Activated T-cell treated with anti-CD3 and anti-CD28 coated beads, Interleukin-2, amount 50 U/mL, for 4 hours (primary cell): ENCODE measurements at places on chromosomes 2 and 18. TPM values are rescaled to one million over a fixed set of nuclear protein-coding genes. Genes with fewer than 3 reads are reported as not detected.

Gene PDK1
- 22.9 TPM for total RNA-seq

DNA sequence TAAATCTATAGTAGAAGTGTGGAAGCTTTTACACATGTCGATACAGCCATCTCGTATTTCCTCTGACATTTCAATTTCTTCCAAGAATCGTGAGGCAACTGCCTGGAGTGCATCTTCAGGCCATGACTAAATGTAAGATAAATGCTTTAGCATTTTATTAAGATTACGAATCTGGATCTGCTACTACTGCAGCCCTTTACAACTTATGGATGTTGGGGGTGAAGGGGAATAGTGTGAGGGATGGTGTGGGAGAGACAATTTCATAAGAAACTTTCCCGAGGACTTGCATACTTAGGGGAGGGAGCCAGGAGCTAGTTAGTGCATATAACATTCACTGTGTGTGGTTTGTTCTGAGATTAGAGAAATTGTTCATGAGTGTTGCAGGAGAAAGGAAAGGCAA, 204.8 kb downstream of the SLC39A10 start:
- DNase-seq = no peak

Gene CNTNAP5
- not detected for total RNA-seq

DNA sequence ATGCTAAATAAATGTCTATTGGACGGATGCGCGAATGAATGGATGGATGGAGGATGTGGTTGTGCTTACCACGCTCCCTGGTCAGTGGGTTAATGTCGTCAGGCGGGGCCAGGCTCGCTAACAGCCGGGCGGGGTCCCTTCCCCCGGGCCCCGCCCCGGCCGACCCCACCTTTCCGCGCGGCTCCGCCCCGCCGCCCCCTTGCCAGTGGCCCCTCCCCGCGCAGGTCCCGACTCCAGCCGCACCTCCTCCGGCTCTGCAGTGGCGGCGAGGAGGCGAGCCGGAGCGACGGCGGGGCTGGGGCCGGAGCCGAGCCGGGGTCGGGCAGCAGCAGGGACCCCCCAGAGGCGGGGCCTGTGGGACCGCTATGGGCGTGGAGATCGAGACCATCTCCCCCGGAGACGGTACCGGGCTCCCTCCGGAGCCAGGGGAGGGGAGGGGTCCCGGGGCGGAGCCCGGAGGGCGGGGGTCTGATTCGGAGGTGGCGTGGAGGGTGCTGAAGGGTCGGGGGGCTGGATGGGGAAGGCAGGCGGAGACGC, at the start of gene FKBP1B:
TSS of gene FKBP1B (plus strand) at position 257 of the 537 bp plus-strand sequence. CDS start at position 366, 109 bp downstream.
- DNase-seq = peak; percentile 29

- DNase-seq = no peak
These were observed 108.7 kb downstream of the TRIM43 start for GRCh38 chr2:95700519-95700918.

Gene POMC
- total RNA-seq = 4.4 TPM

Gene ANKRD23
- total RNA-seq = 2.9 TPM

Gene MDH1B
- 0.29 TPM for total RNA-seq

DNA sequence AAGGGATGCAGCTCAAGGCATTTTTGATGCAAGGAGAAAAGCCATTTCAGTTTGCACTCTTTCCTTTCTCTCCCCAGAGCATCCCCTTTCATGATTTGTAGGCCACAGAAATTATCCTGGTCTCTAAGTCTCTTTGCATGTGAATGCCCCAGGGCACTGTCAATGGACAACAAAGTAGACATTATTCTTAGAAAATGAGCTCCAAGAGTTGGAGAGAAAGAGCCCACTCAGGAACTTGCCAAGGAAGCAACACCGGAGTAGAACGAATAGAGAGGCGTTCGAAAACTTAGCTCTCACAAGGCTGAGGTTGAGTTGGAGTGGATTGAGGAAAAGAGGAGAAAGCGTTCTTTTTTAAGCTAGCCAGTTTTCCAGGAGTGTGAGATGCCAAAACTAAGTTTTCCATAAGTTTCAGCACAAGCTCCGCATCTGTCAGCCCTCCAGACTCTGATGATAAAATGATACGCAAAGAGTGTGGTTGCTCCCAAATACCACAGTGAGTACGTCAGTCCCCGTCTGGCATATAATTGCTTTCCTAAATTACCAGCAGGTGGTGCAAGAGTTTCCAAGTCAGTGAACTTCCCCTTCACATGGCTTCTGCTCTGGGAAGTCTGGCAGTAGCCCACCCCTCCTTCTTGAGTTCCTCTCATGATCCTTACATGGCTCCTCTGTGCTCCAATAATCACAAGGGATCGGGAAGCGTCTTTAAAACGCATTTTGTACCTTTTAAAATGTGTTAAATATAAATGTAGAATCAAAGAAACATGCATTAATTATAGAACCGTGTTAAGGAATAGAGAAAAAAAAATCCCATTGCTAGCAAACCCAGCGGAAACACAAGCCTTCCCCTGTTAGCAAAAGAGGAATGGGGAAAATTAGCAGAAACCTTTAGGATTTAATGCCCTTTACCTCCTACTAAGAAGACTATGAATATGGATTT, 1060.6 kb upstream of the FANCL start:
- DNase-seq = no peak

DNA sequence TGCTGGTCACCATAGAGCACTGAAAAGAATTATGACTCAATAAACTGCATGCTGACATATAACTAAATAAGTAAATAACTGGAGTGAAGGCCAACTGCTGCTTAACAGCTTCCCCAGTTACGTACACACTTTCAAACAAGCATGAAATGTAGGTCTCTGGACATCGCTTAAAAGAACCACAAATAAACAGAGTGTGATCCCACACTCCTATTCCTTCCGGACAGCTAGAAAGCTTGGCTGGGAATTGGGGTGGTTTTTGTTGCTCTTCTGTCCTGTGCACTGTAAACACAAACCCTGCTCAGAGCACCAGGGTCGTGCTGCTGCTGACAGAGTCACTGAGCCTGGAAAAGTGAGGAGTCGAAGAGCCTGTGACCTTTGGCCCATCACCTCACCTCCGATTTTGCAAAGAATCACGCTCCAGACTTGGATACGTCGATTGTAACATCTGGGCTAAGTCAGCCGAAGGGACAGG, 162.7 kb upstream of the NT5C1B start:
- no peak for DNase-seq

DNA sequence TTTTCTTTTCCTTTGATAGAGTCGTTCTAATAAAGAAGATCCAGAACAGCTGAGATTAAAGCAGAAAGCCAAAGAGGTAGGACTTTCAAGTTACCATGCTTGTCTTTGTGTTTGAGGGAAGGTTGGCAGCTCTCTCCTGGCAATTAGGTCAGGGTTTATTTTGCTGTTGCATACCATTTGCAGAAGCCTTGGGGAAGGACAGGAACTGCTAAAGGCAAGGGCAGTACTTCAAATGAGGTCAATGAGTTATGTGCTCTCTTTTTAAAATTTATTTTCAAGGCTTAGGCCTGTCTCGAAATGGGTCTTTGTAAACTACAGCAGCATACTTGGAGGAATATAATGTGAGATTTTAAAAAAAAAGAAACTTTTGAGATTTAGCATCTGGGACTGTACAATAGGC, 108.9 kb downstream of the TAF4B start:
- DNase-seq = no peak

- no peak for DNase-seq
These were observed 10.7 kb downstream of the ACP1 start for GRCh38 chr2:275466-275865.

Gene OTOS
- not detected for total RNA-seq

- no peak for DNase-seq
These were observed 221.4 kb upstream of the TRIB2 start for GRCh38 chr2:12495247-12495868.

- no peak for DNase-seq
These were observed 10.7 kb downstream of the ARHGAP15 start for GRCh38 chr2:143139835-143140393.

Gene SLC4A5
- 1.5 TPM for total RNA-seq

- no peak for DNase-seq
These were observed 48.3 kb downstream of the SLC66A2 start for GRCh38 chr18:79903071-79903635.

GRCh38 chr18:3016585-3017297, 3.8 kb upstream of the LPIN2 start:
- no peak for DNase-seq

- DNase-seq = no peak
These were observed 7.1 kb downstream of the ECEL1 start for GRCh38 chr2:232480201-232481190.

Gene ABCG5
- not detected for total RNA-seq

DNA sequence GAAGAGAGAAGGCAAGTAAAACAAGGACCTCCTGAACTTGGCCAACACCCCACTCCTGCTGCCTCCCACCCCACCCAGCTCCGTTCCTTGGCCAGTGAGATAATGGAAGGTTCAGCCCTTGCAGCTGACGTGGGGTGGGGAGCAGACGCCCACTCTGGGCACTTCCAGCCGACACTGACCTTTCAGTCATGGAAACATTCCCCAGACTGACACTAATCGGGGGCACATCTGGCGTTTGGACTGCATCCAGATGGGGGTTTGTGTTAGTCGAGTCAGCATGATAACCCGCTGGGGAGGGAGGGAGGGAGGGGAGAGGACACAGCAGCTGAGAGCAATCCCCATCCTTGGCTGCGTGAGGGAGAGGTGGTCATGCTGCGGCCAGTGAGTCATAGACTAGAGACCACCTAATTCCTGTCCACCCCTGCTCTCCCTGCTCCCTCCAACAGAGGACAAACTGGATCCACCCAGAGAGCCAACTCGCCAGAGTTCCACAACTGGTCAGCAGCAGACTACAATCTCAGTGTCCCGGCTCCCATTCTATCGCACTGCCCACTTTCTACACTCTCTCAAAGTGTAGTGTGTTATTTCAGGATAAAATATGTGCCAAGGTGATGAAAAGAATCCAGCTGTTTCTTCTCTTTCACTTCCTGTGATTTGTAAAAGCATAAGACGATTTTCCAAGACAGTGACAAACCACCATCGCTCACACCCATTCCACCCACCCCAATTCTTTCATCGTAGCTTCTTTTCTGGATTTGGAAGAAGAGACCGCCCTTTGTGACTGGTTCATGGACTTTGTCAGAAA, 115.4 kb upstream of the PKDCC start:
- no peak for DNase-seq

DNA sequence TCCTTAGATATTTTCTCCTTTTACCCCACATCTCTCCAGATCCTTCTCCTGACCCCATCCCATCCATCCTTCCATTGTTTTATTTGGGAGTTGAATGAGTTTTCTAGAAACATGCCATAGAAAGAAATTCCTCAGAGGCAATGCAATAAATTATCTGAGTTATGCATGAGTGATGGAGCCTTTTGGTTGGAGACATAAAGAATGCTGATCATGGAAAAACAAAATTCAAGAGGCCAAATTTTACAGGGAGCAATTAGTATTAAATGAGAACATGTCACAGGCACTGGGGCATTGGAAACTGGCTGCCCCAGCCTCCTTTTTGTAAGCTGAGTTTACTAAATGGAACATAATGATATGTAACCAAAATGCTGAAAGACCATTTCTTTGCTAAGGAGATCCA, 74.2 kb upstream of the LCLAT1 start:
- no peak for DNase-seq

Gene CD302
- total RNA-seq = 0.63 TPM

GRCh38 chr2:237874585-237875161, 15.2 kb downstream of the RAMP1 start:
- DNase-seq = no peak

- DNase-seq = peak; percentile 79
These were observed 598 bp upstream of the WBP1 start for GRCh38 chr2:74457549-74458131.

- DNase-seq = no peak
These were observed 30.9 kb upstream of the GIGYF2 start for GRCh38 chr2:232666051-232666805.

GRCh38 chr2:120396861-120397811, 51.2 kb downstream of the INHBB start:
- no peak for DNase-seq

DNA sequence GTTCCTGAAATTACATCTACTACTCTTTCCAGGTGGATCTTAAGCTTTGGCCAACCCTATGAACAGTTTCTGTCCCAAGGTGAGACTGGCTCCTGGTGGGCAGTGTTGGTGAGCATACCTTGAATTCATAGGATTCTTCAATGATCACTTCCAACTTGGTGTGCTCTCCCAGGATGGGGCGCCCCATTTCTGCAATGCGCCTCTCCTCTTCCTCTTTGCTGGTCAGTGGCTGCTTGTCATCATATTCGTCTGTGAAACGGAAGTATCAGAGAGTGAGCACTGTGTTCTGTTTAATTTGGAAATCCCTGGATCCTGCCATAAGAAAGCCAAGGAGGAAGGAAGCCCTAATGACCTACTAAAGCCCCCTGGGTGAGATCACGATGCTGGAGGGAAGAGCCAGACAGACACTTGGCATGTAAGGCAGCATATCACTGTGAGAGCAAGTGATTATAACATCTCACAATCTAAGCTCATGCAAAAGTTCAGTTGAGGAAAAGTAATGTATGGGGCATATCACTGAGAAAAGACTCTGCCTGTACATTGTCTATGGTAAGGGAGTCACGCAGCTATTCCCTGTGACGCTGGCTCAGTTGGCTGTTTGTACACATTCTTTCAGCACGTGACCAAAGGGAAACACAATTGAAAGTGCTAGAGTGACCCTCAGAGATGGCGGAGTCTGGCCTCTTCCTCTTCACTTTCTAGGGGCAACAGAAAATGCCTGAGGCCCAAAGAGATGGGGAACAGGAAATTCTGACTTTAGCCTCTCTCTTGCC, 287.0 kb downstream of the SLC8A1 start:
- no peak for DNase-seq

Gene GKN2
- total RNA-seq = not detected

DNA sequence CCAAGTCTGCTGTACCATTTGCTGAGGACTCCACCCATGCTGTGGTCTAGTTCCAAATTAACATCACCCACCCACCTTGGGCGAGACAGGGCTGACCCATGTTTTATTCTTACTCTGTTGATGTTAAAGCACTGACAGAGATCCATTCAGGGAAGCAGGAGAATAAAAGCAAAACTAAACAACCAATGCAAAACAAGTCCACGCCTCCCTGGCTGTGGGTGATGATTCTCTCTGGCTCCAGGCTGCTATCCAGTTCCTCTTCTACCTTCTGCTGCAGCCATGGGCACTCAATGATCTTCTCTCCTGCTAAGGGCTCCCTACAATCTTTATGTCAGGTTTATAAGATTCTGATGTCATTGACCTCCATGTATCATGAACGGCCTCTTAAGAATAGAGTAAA, 786.6 kb upstream of the ID2 start:
- no peak for DNase-seq

Gene KCNG2
- not detected for total RNA-seq

Gene ARHGEF33
- total RNA-seq = 0.35 TPM

- DNase-seq = no peak
These were observed 89.7 kb upstream of the GCFC2 start for GRCh38 chr2:75800456-75800855.

Gene PRKAG3
- total RNA-seq = not detected

DNA sequence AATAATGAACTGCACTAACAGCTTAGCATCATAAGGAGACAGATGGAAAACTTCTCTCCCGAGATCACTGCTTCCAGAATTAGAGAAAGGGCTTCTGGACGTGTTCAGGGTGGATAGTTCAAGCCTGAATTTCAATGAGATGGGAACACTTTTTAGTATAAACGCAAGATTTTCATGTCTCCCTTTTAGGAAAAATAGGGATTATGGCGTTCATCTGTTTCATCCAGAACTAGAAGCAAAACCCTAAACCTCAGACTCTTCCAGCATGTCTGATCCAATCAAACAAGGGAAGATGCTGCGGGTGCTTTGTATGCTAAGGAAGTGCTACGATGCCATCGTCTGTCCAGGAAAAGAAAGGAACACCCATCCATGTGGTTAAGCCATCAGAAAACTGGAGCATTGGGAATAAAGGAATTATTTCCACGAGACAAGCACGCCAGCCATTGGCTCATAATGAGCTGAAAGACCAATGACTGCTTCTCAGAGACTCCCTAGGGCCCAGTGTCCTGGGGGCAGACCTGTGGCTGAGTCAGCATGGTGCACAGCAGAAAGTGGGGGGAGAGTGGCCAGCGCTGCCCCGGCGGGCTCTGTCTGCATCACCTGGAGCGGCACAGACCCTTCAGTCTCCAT, 65.9 kb upstream of the AFF3 start:
- no peak for DNase-seq
